Liver (tissue), 10 donors: ENCODE measurements at places on chromosomes 12 and 14.

- no peaks in the 10 kb centered on the region for H3K27me3 ChIP-seq
- DNase-seq, result no peak
- peaks cover 7% of the 10 kb centered on the region for H3K4me1 ChIP-seq
- H3K27ac ChIP-seq, result peak overlapping the region; percentile 98
- peaks cover 27% of the 10 kb centered on the region for H3K36me3 ChIP-seq
- H3K4me3 ChIP-seq, result peak overlapping the region; percentile 98
Observed at GRCh38 chr12:98595243-98595988, 1.9 kb downstream of the SLC25A3 start.

- no peaks in the 10 kb centered on the region for H3K27me3 ChIP-seq
- H3K27ac ChIP-seq, result no peak overlapping the region
- no peak for DNase-seq
- no peaks in the 10 kb centered on the region for H3K36me3 ChIP-seq
- no peak overlapping the region for H3K4me3 ChIP-seq
Observed at GRCh38 chr12:2145433-2145998, 92.7 kb downstream of the CACNA1C start.

DNA sequence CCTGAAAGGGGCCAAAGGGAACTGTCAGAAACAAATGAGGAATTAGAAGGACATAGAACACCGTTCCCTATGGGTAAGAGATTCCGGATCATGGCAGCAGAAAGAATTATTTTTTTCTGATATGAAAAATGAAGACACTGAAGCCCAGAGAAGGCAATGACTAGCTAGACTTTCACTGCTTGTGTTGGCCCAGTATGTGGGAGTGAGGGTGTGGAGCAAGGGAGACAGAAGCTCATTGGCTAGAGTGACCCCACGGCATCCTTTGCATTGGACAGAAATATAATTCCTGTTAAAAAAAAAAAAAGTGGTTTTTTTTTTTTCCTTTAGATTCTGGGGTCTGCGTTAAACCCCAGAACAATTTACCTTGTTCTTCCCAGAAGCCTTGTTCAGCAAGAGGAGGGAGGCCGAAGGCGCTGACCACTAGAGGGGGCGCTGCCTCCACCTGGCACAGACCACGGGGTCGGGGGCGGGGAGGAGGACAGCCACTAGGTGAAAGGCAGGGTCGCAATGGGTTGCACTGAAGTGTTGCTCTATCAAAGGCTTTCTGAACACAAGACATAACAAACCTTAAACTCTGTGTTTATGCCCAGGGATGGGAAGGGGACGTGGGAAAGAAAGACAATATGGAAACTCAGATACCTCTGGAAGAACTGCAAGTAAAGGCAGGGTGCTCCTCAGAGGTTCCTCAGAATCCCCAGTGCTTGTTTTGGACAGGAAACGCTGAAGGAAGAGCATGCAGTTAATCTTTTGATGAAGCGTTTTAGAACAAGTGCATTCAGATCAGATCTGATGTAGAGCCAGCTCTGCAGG is 156.8 kb downstream of the KCNA5 start:
- H3K4me3 ChIP-seq, result no peak overlapping the region
- H3K36me3 ChIP-seq, result no peaks in the 10 kb centered on the region
- H3K27me3 ChIP-seq, result no peaks in the 10 kb centered on the region
- H3K4me1 ChIP-seq, result no peaks in the 10 kb centered on the region
- H3K27ac ChIP-seq, result no peak overlapping the region
- DNase-seq, result peak; percentile 81

DNA sequence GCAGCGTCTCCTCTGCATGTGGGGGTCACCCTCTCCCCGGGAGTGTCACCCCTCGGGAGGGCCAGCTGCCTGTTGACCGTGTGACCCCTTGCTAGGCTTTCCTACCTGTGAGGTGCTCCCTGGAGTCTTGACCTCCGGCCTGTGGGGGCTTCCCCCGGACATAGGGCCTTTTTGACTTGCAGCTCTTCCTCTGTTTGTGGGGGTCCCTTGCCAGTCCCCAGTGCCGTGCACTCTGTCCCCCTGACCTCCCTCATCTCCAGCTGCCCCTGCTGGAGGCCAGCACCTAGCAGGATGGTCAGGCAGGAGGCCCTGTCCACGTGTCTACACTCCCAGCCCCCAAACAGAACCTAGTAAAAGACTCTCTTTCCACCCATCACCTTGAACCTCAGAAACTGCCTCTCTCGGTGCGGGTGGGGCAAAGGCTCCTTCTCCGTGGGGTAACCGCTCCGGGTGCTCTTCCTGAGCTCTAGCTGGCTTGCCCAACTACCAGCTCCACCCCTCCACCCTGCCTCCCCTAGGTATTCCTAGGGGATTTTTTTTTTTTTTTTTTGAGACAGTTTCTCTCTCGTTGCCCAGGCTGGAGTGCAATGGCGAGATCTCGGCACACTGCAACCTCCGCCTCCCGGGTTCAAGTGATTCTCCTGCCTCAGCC is 810 bp downstream of the AACS start:
- peak overlapping the region; percentile 84 for H3K4me3 ChIP-seq
- H3K4me1 ChIP-seq, result peaks cover 11% of the 10 kb centered on the region
- H3K36me3 ChIP-seq, result no peaks in the 10 kb centered on the region

- H3K27me3 ChIP-seq, result peaks cover 4% of the 10 kb centered on the region
- H3K27ac ChIP-seq, result no peak overlapping the region
- H3K36me3 ChIP-seq, result no peaks in the 10 kb centered on the region
- H3K4me3 ChIP-seq, result no peak overlapping the region
- H3K4me1 ChIP-seq, result no peaks in the 10 kb centered on the region
Observed at GRCh38 chr14:88995437-88996198, 171.2 kb downstream of the TTC8 start.

DNA sequence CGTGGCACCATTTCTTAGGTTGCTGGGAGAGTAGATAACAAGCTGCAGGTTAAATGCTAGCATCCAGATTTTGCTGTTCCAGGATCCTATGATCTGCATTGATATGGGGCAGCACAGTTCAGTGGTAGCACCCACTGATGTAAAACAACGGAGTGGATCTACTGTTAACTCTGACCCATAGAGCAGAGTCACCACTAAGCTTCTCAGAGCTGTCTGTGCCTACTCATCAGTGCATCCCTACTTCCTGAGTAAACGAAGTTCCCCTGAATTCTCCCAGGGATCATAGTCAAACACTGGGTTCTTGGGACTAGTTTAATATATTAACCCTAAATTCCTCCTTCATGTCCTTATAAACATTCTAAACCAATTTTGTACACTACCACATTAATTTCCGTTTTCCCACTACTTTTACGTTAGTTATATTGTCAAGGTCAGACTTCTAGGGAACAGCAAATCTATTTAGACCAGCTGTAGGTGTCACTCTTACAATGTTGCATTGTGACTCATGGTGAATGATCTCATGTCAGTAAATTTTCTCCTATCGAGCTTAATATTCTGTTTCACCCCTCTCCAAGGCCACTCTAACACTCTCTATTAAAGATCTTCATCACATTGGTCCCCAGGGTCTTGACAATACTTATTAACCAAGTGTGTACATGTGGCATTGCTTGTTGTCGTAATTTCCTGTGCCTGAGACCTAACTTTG is 10.3 kb downstream of the RERGL start:
- no peak overlapping the region for H3K4me3 ChIP-seq
- H3K27ac ChIP-seq, result no peak overlapping the region
- no peaks in the 10 kb centered on the region for H3K27me3 ChIP-seq
- H3K36me3 ChIP-seq, result no peaks in the 10 kb centered on the region

DNA sequence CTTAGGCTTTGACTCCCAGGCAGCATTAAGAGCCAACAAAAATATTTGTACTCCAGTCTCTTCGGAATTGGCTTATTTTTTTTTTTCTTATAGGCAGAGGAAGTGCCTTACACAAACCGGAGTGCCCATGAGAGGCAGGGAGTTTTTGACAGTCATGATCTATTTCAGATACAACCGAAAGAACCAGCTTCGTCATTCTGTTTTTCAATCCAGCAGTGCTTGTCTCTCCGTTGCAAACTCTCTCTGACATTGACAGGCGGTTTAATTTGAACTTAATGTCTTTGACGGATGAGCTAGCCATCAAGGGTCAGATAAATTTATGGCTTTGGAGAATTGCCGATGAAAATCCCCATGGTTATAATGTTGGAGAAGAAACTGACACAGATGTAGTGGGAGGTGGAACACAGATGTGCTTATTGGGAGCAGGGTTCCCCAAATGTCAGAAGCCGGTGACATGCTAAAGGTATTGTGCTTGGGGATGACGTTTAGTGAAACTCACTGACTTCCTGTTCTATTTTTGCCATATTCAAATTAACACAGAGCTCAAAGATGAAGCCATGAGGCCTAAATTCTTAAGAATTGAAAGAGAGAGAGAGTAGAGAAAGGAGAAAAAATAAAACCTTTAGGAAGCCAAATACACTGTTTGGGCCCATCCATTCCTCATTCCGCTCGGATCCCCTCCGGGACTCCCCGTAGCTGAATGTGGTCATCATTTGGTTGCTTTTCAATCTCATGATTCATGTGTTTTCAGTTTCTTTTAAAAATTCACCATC is 59.7 kb downstream of the PLXNC1 start:
- H3K27ac ChIP-seq, result peak overlapping the region; percentile 24
- no peaks in the 10 kb centered on the region for H3K27me3 ChIP-seq
- H3K4me1 ChIP-seq, result no peaks in the 10 kb centered on the region
- H3K4me3 ChIP-seq, result no peak overlapping the region
- no peaks in the 10 kb centered on the region for H3K36me3 ChIP-seq

DNA sequence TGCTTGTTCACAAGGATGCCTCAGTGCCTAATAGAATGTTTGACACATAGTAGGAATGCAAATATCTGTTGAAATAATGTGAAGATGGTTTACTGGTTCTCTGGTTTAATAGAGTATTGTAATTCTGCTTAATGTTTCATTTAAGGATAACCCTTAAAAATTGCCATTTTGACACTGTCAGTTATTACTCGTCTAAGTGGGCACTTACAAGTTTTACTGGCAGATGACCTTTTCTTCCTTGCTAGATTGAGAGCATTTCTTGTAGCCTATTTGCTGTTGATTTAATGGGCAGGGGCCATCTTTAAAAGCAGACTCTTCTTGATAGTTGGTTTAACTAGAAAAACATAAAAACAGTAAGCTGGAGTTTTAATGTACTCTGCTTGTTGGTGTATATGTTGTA is 1.9 kb downstream of the TMEM263 start:
- H3K4me1 ChIP-seq, result peaks cover 8% of the 10 kb centered on the region
- H3K27me3 ChIP-seq, result no peaks in the 10 kb centered on the region
- peak overlapping the region; percentile 98 for H3K4me3 ChIP-seq
- no peak overlapping the region for H3K27ac ChIP-seq
- no peaks in the 10 kb centered on the region for H3K36me3 ChIP-seq

GRCh38 chr12:101238800-101239329 is 28.8 kb upstream of the SLC5A8 start:
- no peaks in the 10 kb centered on the region for H3K36me3 ChIP-seq
- DNase-seq, result no peak
- no peaks in the 10 kb centered on the region for H3K27me3 ChIP-seq
- H3K27ac ChIP-seq, result no peak overlapping the region
- H3K4me1 ChIP-seq, result no peaks in the 10 kb centered on the region

DNA sequence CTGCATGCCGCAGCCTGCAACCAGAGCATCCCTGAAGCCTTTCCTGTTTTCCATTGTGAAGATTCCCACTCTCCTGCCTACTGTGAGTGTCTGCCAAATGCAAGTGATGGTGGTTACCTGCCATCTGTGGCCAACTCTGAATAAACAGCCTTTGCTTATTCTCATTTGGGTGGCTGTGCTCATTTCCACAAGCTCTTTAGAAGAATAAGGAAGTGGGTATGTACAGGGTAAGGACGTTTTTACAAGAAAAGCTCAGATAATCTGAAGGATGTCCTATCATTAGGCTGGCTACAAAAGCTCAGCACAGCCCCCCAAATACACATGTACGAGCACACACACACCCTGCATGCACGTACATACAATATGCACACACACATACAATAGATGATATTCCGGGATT is 7.3 kb upstream of the RNASE1 start:
- no peak for DNase-seq
- peaks cover 7% of the 10 kb centered on the region for H3K4me1 ChIP-seq
- no peaks in the 10 kb centered on the region for H3K27me3 ChIP-seq
- H3K4me3 ChIP-seq, result no peak overlapping the region

GRCh38 chr12:45327823-45328383 is 112.0 kb downstream of the ANO6 start:
- no peak overlapping the region for H3K4me3 ChIP-seq
- peaks cover 4% of the 10 kb centered on the region for H3K4me1 ChIP-seq
- no peak for DNase-seq
- H3K27me3 ChIP-seq, result no peaks in the 10 kb centered on the region

DNA sequence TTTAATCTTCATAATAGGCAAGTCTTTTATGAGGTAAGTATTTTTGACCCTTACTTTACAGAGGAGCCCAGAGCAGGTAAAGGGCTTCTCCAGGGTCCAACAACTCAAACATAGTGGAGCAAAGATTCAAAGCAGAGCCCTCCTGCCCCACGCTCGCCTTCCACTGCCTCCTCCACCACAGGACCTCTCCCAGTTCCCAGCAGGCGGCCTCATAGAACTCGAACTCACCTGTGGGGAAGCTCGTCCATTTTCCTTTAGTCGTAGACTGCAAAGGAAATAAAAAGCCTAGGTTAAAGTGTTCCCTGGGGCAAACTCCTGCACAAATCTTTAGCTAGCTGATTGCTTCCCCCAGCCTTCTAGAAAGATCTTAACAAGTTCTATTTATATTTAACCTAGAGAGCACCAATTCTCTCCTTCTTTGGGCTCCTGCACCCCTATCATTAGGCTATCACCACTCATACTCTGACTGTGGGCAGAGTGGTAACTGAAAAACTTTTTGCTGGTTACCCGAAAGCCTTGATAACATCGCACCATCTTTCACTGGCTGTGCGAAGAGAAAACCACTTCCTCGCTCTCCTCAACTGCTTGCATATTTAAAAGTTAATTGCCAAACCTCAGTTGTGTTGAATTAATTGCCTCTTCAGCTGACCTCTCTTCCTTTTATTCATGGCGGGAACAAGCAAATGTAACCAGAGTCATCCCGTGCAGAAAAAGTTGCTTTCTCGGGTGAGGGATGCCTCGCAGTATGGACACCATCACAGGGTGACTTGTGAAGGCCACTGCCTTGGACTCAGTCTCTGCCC is 299.6 kb downstream of the DPF3 start:
- no peak for DNase-seq
- H3K4me1 ChIP-seq, result no peaks in the 10 kb centered on the region
- H3K27ac ChIP-seq, result no peak overlapping the region
- H3K27me3 ChIP-seq, result no peaks in the 10 kb centered on the region
- H3K4me3 ChIP-seq, result no peak overlapping the region

DNA sequence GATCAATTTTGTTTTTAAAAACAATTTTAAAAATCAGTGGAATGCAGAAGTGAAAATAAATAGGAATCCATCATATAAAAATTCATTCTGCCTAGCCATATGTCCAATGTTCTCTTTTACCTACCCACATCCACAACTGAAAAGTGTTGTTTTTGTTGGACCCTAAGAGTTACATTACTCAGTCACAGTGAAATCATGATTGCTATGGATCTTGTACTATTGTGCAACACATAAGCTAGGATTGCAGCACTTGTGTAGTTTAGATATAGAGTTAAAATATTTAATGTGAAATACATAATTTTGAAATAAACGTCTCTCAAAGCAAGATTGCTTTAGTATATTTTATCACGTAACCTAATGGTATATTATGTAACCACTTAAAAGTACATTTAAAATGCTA is 213.3 kb upstream of the CLEC14A start:
- no peaks in the 10 kb centered on the region for H3K36me3 ChIP-seq
- no peak for DNase-seq
- H3K4me3 ChIP-seq, result no peak overlapping the region
- H3K27ac ChIP-seq, result no peak overlapping the region
- H3K4me1 ChIP-seq, result no peaks in the 10 kb centered on the region
- no peaks in the 10 kb centered on the region for H3K27me3 ChIP-seq
